ENCODE measurements at places on chromosomes 1 and 21.

GRCh38 chr1:212497553-212497952 is 64.8 kb downstream of the NENF start:
- no peaks in the 10 kb centered on the region for H3K4me1 ChIP-seq
- no peaks in the 10 kb centered on the region for H3K36me3 ChIP-seq
- no peak overlapping the region for H3K27ac ChIP-seq

GRCh38 chr1:221451741-221452140 is 290.1 kb downstream of the DUSP10 start:
- no peak for DNase-seq
- no peaks in the 10 kb centered on the region for H3K4me1 ChIP-seq
- H3K4me3 ChIP-seq, result no peak overlapping the region
- no peak overlapping the region for H3K27ac ChIP-seq
- H3K27me3 ChIP-seq, result no peaks in the 10 kb centered on the region

DNA sequence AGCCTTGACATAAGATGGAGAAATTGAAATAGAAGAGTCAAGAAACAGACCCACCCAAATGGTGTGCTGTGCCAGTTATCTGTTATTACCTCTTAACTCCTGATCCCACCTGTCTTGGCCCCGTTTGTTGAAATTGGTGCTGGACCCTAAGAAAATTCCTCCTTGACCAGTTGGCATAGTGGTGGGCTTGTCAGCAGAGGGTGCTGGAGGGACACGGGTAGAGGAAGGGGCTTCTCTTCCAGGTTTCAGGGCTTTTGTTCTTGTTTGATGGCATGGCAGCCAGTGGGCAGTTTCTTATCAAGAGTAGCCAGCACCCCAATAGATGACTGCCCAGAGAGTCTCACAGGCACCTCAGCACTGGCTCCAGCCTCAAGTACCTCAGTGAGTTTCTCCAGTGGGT is 51.6 kb downstream of the PCBP3 start:
- H3K36me3 ChIP-seq, result no peaks in the 10 kb centered on the region
- peak; percentile 30 for DNase-seq
- H3K27me3 ChIP-seq, result no peaks in the 10 kb centered on the region
- H3K27ac ChIP-seq, result no peak overlapping the region

- peaks cover 1% of the 10 kb centered on the region for H3K27me3 ChIP-seq
- H3K27ac ChIP-seq, result no peak overlapping the region
- no peaks in the 10 kb centered on the region for H3K36me3 ChIP-seq
Observed at GRCh38 chr1:33524586-33524985, 52.1 kb downstream of the ZSCAN20 start.

DNA sequence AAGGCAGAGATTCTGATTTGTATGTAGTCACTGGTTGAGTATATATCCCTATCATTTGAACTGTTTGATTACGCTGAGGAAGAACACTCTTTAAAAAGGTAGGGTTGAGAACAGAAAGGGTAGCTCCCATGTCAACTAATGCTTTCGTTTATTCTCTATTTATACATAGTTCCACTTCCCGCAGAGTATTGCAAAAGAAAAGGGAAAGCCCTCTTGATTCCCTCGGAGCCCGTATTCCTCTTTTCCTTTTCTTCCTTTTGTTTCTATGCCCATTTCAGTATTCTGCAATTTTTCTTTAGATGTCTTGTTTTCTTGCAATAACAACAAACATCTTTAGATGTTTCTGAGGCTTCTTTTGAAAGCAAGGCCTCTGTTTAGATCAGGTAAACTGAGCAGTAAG is 78.2 kb downstream of the DNTTIP2 start:
- H3K4me1 ChIP-seq, result peaks cover 7% of the 10 kb centered on the region
- no peak overlapping the region for H3K4me3 ChIP-seq
- H3K36me3 ChIP-seq, result no peaks in the 10 kb centered on the region
- H3K27me3 ChIP-seq, result peaks cover 4% of the 10 kb centered on the region
- H3K27ac ChIP-seq, result no peak overlapping the region
- no peak for DNase-seq

Data from endothelial cell (in vitro differentiated cells).